Activated naive CD4-positive, alpha-beta T cell (primary cell): ENCODE measurements at places on chromosomes 2 and 18.

DNA sequence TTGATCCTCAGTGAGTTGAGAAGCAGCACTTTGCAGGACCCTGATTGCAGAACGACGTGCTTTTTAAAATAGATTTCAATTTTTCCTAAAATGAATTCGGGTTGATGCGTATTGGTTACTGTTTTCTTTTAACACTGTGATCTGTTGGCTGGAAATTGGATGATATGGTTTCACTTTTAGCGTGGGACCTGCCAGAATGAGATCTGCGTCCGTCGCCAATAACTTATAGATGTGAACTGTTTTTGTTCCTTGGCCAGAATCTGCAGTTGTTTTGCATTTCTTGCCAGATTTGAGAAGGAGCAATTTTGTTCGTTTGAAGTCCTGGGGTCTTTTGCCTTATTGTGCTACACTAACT, 703 bp downstream of the UGGT1 start:
- no peak for DNase-seq

GRCh38 chr18:5625076-5625475, 81.3 kb upstream of the EPB41L3 start:
- no peak for DNase-seq

DNA sequence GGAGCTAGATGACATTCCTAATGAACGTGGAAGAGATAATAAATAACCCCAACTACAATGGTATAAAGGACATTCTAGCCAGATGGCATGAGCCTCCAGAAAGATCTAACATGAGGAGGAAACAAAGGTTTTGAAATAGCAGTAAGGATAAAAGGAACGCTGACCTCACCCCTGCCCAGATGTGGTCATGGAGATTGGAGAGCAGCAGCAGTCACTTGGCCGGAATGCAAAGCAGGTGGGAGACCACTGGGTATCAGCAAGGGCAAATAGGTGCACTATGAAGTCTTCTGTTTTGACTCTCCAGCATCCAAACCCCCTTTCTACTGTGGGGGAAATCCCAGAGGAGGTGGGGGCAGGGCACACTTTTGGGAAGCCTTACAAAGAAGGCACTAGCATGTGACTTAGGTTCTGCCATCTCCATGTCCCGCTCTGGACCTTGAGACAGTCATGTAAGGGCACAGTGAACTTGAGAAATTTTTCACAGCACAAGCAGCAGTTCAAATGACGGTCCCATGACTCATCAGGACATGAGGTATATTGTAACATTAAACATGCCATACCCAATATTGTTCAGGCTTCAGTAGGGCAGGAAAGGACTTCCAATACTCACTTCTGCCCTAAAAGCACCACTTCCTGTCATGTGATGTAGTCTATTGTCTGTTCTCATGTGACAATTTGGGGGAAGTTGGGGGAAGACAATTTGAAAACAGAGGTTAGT, 55.2 kb downstream of the METTL4 start:
- DNase-seq = no peak

DNA sequence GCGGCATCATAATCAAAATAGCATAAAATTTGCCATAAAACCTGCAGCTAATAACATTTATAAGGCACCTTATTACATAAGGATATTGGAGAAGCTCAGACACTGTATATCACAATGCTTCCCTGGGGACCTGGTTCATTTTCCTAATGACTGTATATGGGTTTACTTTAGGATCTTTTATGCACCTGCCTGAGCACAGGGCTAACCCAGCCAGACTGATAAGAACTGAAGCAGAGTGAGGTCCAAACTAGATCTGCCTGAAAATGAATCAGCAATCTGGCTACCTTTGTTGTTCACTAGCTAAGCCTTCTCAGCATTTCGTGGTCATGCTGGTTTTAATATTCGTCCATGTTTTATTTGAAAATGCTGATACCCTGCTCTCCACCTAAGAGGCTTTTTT, 1922.3 kb upstream of the CELF4 start:
- no peak for DNase-seq

DNA sequence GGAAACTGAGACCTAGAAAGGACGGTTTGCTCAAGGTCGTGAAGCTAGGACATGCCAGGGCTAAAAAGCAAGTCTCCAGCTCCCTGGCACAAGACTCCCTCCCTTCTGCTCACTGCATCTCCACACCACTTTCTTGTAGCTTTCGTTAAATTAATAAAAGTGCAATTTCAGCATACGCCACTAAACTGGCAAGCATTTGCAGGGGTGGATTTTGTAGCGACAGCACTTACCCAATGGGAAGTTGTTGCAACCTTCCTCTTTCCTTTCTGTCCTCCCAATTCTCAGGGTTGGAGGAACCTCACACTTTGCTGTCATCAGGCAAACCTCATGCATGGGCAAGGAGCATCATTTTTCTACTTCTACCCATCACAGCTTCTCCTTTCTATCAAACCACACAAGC, 7.4 kb upstream of the RHOB start:
- no peak for DNase-seq

GRCh38 chr2:49943944-49944778, 789.8 kb upstream of the FSHR start:
- DNase-seq = no peak

DNA sequence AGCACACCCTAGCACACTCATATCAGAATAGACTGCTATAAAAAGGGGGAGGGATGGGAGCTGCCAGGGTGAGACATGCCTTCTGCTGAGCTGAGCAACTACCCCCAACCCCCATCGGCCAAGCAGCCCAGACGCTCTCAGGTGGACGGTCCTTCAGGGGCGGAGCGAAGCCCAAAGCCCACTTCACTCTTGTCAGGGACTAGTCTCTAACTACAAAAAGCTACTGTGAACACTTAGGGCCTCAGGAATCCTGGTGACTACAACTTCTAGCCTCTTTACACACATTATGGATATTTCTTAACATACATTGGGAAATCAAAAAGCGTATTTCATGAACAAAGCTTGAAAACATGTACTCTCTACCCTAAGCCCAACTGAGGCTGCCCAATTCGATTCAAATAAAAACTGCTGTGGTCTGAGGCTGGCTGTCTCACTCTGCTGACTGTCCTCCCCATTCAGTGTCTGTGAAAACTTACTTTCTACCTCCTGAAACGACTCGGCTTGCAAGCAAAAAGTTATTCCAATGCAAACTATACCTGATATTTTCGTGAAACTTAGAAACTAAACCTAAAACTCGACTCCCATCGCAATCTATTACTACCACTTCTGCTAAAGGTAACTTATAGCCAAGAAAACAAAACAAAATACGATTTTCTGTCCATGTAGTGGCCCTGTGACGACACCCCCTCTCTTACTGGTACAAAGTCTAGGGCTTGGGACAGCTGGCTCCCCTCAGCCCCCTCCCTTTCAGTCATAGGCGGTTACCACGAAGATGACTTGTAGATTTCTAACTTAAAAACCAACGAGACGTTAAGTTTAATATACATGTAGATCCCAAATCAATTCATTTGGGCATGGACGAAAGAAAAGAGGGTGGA, 1.2 kb downstream of the SERTAD2 start:
- DNase-seq = no peak

DNA sequence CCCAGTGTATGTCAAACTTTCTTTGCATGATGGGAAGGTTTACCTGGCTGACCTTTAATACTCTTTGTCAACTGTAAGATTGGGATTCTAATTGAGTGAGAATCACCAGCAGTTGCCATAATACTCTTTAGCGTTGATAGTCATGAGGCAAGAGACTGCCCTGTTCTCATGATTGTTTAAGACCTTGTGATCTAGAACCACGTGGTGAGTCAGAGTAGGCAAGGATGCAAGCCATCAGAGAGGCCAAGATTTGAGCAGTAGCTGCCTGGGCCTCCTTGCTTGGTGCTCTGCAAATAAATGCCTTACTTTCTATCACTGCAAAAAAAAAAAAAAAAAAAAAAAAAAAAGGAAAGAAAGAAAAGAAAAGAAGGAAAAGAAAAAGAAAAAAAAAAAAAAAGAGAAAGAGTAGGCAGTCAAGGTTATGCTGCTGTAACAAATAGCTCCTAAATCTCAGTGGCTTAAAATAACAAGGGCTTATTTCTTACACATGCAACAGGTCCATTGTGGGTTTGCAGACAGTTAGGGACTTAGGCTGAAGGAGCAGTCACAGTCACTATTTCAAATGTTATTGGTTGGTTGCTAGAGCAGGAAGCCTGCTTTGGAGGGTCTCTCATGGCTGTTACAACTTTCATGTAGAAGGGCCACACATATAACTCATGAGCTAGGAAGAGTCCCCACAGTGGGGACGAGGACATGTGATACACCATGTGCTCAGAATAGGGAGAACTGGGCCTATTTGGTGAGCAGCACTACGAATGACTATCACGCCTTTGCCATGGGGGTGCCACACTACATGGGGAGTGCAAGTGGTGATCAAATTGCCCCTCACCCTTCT, 21.7 kb downstream of the IL1R2 start:
- no peak for DNase-seq

DNA sequence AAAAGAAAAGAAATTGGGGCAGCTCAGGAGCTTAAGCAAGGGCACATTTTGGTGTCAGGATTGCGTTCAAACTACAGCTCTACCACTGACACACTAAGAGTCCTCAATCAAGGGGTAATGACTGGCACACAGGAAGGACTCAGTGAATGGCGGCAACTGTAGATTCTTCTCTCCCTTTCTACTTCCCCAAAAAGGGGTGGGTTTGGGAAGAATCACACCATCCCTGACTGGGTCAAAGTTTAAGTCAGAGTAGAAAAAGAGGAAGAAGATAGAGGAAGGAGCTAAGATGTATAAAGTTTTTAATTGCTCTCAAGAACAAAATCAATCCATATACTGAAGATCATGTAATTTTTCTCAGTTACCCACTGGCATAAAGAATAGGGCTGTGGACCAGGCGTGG, 2.6 kb downstream of the NLRC4 start:
- no peak for DNase-seq

DNA sequence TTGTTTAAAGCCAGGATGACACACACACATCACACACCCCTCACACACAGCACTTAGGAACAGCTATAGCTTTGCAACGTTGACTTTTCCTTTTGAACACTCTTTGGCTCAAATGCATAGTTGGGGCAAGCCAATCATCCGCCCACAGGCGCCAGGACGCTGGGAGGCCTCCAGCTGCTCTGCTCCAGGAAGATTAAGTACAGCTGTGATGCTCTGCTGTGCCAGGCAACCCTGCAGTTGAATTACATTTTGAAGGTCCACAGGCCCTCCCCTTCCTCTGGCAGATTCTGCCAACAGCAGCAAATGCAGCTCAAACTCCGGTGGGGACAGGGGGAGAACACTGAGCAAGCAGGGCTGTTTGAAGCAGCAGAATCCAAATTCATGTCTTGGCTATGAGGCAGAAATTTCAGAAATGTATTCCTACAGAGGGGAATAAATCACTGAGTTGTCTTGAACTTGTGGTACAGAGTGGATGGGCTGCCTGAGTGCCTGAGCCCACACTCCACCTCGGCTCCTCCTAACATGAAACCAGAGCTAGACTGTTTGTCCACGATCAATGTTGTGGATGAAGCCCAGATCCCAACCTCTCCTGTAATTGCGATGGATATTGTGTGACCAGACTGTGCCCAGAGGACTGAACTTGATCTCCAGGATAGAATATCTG, 86.5 kb upstream of the PPP1CB start:
- DNase-seq = no peak

- no peak for DNase-seq
Measured at GRCh38 chr2:33477473-33478468, 1.3 kb downstream of the RASGRP3 start.

DNA sequence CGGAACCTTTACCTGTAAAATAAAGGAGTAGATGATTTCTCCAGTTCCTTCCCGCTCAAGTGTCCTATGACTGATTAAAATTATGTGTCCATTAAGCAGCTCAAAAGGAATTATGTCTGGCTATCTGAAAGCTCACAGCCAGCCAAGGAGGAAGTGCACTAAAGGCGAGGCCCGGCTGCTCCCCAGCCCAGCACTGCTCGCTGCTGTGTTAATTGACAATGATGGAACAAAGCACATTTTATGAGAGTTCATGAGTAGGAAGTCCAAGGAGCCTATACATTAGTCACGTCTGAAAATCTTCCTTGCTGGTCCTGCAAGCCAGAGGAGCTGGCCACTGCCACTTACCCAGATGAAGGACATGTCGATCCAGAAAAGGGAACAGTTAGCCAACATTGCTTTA, 14.3 kb downstream of the TTC32 start:
- DNase-seq = no peak

DNA sequence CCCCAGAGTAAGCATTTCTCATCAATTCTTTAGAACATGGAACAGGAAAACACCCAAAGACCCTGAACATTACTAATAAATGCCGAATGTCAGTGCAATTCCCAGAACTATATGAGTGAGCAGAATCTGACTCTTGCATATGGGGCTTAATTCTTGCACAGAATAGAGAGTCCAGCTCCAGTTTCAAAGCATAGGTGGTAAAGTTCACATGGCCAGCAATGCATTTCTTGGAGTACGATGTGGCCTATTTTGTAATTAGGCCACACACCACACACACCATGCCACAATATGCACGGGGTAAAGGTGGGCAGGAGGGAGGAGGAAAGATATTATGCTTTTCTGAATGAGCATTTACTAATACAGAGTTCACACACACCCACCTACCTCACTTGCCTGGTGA, 56.5 kb downstream of the PLA2R1 start:
- DNase-seq = no peak

GRCh38 chr2:38723173-38723572, 28.0 kb downstream of the SRSF7 start:
- DNase-seq = no peak

GRCh38 chr2:102028470-102028869, 36.7 kb downstream of the IL1R2 start:
- no peak for DNase-seq

GRCh38 chr2:178297091-178297411, 102.7 kb downstream of the OSBPL6 start:
- DNase-seq = no peak

GRCh38 chr2:234178330-234179030, 128.0 kb downstream of the SPP2 start:
- DNase-seq = no peak

- no peak for DNase-seq
Measured at GRCh38 chr2:7338961-7339360, 421.7 kb downstream of the RNF144A start.

DNA sequence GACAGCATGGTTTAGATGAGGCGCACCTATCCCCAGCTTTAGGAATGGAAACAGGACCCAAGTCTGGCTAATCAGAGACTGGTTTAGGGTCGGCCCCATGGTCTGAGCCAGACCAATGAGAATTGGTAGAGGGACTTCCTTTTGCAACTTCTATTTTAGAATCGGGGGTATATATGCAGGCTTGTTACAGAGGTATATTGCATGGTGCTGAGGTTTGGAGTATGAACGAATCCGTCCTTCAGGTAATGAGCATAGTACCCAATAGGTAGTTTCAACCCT, 1.5 kb upstream of the BOLA3 start:
- DNase-seq = no peak

- no peak for DNase-seq
Measured at GRCh38 chr2:71882236-71882946, 265.3 kb downstream of the CYP26B1 start.
